ENCODE measurements at places on chromosomes 7 and 10. TPM values are rescaled to one million over a fixed set of nuclear protein-coding genes. Genes with fewer than 3 reads are reported as not detected.
A peak's percentile ranks its signal among the peaks of the same experiment; 100 is the strongest.

Gene ATP5F1C
- 114 TPM for total RNA-seq

GRCh38 chr7:151245360-151246101 lies 3.0 kb downstream of the SMARCD3 start:
- peak; percentile 81 for DNase-seq

DNA sequence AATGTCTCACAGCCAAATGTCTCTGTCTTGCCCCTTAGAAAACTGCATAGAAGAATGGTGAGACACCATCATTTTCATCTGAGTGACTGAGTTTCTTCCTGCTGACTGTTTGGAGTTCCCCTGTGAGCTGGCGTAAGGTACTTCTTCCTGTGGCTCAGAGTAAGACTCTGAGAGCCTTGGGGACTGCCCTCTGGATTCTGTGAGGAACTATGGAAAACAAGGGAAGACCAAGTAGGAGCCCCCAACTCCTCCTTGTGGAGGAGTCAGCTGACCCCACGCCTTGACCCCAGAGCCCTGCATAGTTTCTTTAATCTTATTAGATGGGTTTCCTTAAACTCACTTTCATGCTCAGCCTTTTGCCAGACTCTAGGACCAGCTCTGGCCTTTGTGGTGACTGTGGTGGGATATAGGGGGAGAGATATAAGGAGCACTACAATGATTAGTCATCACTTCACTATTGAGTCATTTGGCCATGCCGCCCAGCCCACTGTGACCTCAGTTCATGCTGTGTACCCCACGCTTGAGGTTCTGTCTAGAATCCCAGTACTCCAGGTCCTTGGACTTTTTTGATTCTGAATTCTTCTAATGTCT lies 51.8 kb upstream of the FAM133B start:
- DNase-seq, result peak; percentile 35

Gene FAM13C
- total RNA-seq, result not detected

GRCh38 chr7:74284781-74285259 lies 4.4 kb upstream of the CLIP2 start:
- peak; percentile 86 for DNase-seq

Gene CCL26
- not detected for total RNA-seq

DNA sequence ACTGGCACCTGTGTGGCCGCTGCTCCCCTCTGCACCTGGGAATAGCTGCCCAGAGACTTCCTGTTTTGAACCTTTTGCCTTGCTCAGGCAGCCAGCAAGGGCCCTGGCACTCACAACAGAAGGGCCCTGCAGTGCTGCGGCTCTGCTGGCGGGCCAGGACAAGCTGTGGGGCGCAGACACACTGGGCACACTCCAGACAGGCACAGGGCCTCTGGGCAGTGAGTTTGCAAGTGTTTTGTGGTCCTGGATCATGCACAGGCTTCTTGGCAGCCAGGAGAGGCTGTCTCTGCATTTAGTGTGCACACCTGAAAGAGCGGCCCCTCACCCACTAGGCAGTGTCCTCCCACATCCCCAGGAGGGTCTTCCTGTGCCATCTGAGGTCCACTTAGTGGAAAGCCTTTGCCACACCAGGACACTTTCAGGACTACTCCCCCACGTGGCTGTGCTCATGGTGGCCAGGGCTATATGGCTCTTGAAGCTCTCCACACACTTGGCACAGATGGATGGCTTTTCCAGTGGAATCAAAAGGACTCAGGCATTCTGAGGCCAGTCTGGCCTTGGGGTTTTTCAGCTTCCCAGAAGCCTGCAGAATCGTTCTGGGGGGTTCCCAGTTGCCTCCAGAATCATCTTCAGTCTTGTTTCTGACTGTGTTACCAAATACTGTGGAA lies 5.0 kb upstream of the ATP6V0E2 start:
- no peak for DNase-seq

GRCh38 chr10:11742779-11743298 lies 657 bp downstream of the ECHDC3 start:
- DNase-seq, result no peak

- peak; percentile 37 for DNase-seq
These were observed 3.5 kb downstream of the RASSF4 start for GRCh38 chr10:44962870-44963738.

Gene CFAP46
- not detected for total RNA-seq

- DNase-seq, result no peak
These were observed 74.9 kb downstream of the ADRA2A start for GRCh38 chr10:111151595-111152307.

DNA sequence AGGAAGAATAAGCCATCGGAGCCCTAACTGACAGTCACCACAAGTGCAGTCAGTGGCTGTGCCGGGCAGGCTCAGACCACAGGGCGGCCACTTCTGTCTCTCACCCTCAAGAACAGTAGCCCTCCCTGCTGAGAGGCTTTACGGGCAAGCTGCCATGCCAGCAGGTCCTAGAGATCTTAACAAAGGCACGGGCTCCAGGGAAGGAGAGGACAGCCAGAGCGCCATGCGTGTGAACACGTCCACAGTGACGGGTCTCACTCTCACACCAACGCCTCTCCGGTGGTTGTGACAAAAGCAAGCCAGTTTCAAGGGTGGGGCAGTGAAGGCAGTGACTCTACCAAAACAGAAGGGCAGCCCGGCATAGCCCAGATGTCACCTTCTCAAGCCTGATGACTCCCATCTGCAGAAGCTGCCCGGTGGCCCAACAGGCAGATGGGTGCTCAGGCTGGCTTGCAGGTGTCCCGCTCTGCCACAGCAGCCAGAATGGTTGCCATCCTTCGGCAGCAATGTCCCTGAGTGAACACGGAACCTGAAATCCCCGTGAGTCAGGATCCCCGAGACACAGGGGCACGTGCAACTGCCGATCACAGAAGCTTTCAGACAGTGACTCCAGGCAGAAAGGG lies 102.0 kb downstream of the FAM53B start:
- DNase-seq, result no peak

DNA sequence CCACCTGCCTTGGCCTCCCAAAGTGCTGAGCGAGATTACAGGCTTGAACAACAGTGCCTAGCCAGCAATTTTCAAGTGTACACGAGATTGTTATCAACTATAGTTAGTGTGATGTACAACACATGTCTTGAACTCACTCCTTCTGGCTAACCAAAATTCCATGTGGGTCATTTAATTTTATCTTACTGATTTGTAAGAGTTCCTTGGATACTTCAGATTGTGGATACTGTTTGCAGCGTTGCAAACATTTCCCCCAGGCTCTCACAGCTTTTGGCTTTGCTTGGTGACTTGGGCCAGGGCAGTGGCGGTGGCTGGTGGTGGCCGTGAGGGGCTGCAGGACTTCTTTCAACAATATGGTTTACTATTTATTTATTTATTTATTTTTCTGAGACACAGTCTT lies 8.5 kb upstream of the TMEM270 start:
- no peak for DNase-seq

DNA sequence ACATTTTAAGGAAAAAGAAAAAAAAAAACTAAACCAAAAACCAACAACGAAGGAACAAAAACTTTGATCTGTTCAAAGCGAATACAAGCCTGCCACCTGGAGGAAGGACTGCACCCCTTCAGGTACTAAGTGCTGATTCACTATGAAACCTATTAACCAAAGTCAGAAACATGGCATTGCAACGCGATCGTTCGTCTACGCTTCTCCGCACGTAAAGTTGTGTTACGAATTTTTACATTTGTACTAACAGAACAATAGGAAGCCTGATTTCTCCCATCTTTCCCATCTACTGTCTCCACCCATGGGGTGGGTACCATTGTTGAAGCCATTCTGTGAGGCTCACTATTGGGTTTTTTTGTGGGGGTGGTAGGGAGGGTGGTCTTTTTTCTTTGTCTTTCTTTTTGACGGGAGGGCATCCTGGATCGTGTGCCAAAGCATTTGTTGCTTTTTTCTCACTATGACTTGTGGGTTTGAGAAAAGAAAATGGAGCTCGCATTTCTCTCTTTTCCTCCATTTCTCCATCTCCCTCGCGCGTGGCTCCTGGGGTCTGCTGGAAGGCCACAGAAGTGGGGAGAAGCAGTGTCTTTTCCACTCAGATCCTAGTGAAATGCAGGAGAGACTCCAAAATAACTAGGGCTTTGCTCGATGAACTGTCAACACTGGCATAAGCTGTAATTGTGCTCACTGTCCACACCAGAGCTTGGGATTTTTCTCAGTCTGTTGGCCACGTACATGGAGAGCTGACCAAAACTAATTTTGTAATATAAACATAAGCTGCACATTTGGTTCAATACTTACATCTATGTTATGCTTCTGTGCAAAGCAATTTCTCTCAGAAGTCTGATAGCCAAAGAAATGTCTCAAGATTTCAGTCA lies 100.9 kb upstream of the YAE1 start:
- peak; percentile 51 for DNase-seq

DNA sequence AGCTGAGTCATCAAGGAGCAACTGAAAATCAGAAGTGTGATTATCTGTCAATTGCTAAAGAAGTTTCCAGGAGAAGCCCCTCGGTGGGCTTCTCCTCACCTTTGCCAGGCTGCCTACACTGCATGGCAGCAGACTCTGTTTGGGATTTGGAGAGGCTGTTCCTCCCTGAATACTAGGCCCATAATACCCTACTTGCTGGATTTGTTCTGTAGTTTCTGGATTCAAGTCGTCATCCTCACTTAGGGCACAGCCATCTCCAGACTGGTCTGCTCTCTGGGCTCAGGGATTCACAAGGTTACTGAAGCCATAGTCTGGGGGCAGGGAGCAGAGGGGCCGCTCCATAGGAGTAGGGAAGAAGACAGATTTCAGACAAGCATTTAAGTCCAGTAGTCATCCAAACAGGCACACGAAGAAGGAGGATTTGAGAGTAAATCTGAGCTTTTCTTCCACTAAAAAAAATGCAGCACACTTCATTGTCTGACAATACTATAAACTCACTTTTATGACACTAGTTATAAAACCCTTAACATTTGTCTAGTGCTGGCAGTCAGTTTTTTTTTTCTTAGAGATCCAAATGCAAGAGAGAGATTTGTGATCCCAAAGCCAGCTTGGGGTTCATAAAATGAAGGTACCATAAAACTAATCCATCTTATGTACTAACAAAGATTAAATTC lies 723.3 kb downstream of the GRID1 start:
- DNase-seq, result no peak

- no peak for DNase-seq
These were observed 475.4 kb upstream of the GHITM start for GRCh38 chr10:83663918-83664317.

Measured in B cell (primary cell).